ENCODE measurements at places on chromosomes 2 and 18.

GRCh38 chr2:218893349-218894150, 12.9 kb downstream of the WNT10A start:
- peak overlapping the region; percentile 92 for H3K27ac ChIP-seq
- no peaks in the 10 kb centered on the region for H3K27me3 ChIP-seq
- H3K4me3 ChIP-seq = peak overlapping the region; percentile 80
- peaks cover 30% of the 10 kb centered on the region for H3K4me1 ChIP-seq

DNA sequence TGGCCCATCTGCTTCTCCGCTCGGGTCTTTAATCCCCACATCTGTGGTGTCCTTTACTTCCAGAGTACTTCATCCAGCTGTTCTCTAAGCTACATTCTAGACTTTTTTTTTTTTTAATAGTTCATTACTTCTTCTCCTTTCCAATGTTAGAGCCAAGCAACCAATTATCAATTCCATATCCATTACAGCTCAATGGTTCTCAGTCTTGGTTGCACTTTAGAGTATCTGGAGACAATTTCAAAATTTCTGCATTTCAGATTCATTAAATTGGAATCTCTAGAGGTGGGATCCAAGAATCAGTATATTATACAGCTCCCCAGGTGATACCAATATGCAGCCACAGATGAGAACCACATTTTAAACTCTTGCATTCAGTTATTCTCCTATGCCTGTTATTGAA, 43.9 kb upstream of the ZSWIM2 start:
- DNase-seq = no peak
- H3K4me3 ChIP-seq = no peak overlapping the region
- no peaks in the 10 kb centered on the region for H3K4me1 ChIP-seq
- H3K36me3 ChIP-seq = no peaks in the 10 kb centered on the region
- H3K27me3 ChIP-seq = no peaks in the 10 kb centered on the region

- H3K4me3 ChIP-seq = no peak overlapping the region
- H3K27ac ChIP-seq = no peak overlapping the region
- H3K27me3 ChIP-seq = no peaks in the 10 kb centered on the region
- DNase-seq = no peak
- H3K4me1 ChIP-seq = no peaks in the 10 kb centered on the region
- H3K36me3 ChIP-seq = no peaks in the 10 kb centered on the region
These were observed 107.5 kb upstream of the CELF4 start for GRCh38 chr18:37672932-37673595.

DNA sequence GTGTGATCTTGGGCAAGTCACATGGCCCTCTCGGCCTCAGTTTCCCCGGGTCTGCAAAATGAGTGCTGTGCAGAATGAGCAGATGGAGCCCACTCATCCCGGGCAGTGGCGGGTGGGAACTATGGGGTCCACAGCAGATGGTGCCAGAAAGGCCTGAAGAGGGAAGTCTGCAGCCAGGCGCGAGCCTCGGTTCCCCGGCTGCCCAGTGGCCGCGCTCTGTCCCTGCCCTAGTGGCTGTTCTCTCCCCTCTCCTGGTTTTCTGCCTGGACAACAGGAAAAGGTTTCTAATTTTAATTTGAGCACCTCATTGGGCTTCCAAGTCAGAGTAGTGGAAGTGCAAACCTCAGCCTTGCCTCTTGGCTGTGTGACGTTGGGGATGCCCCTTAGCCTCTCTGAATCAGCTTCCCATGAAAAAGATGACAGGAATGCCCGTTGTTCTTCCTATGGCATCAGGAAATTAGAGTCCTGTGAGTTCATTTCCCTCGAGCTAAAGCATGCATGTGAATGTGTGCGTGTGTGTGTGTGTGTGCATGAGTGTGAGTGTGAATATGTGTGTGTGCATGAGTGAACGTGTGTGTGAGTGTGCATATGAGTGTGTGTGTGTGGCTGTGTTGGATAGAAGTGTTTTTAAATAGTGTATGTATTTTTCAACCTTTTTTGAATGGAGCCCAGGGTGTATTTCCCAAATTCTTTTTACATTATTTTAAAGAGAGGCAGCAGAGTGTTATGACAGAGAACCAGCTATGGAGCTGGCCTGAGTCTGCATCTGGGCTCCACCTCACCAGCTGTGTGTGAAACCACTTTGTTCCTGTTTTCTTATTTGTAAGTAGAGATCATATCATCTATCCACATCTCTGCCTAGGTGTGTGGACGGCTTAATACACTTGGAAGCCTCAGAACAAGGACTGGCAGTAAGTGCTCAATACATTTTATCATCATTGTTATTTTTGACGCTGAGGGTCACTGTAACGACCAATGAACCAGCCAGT, 41.3 kb downstream of the RRM2 start:
- DNase-seq = peak; percentile 22
- H3K27ac ChIP-seq = no peak overlapping the region
- no peaks in the 10 kb centered on the region for H3K36me3 ChIP-seq
- no peaks in the 10 kb centered on the region for H3K27me3 ChIP-seq
